ENCODE measurements at places on chromosomes 13 and 19.
A peak's percentile ranks its signal among the peaks of the same experiment; 100 is the strongest.

DNA sequence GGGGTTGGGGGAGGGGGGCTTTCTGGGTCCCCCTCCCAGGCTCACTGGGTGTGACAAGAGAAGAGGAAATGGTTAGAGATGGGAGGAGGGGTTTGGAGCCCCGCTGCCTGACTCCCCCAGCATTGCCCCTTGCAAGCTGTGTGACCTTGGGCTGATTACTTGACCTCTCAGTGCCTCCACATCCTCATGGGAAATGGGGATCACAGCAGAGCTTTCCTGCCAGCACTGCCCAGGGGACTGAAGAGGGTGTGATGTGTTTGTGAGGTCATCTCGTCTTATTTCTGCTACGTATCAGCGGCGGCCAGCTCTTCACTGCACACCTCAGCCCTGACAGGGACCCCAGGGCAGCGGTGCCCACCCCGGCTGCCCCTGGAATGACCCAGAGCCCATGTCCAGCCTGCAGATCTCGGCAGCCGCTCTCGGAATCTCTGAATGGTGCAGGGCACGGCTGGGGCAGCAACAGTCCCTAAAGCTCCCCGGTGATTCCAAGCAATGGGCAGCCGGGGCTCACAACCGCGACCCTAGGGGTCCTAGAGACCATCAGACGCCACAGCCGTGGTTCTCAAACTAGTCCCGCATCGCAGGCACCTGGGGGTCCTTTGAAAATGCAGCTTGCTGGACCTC, 8.4 kb downstream of the PNMA8B start:
- peak; percentile 8 for DNase-seq

DNA sequence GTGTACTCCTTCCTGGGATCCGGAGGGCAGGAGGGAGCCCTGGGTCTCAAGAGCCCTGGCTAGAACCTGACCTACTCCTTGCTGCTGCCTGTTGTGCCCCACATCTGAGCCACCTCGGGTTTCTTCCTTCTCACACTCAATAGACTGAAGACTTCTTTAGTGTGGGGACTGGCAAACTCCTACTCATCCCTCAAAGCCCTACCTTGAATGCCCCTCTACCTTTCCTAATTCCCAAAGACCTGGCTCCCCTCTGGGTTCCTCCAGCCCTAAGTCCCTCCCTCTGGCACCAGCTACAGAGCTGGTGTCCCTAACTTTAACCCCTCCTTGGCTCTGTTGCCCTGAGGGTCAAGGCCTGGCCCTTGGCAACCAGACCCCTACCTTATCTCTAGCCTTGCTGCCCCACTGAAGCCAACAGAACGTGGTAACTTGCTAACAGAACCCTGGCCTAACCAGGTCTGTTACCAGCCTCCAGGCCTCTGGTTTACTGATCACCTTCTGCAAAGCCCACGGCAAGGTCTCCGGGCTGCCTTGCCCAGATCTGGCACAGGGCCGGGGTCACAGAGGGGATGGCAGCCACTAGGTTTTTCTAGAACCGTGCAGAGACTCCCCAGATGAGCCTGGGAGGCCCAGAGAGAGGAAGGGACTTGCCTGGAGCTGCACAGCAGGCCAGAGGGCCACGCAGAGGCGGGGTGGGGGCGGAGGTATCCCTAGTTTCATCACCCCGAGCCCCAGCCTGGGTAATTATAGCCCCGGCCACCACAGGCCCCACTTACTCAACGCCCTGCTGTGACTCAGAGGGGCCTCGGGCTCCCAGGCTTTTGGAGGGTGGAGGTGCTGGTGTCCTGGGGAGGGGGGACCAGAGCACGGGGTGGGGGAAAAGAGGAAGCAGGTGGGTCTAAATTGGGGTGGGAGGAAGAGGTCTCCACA, 15.3 kb downstream of the ZBTB7A start:
- DNase-seq, result peak; percentile 43

DNA sequence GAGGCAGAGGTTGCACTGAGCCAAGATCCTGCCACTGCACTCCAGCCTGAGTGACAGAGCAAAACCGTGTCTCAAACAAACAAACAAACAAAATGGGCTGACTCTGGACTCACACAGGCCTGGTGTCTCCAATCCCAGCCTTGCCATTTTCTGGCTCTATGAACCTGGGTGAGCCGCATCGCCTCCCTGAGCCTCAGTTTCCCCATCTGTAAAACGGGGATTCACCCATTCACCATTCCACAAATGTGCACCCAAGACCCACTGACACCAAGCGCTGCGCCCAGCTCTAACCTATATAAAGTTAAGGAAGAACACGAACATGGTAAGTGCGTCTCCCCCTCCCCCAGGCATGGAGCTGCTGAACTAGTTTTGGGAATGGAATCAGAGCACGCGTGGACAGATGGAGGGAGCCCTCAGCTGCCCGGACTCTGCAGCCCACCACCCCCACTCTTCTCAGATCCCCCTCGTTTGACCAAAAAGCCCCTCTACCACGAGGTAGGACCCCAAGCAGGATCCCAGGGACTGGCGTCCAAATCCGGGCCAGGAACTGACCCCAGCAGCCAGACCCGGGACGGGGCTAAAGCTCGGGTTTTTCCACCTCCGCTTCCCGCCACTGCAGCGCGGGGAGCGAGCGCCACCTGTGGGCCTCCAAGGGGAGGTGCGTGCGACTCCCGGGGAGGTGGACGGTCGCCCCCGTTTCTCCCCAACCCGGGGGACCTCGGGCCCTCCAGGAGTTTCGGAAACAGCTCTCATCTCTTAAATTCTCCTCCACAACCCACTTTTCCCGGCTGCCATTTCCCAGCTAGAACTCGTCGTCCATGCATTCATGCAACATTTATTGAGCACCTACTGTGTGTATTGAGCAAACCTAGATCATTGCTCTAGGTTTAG, 33.0 kb upstream of the ADGRE5 start:
- DNase-seq, result peak; percentile 44

GRCh38 chr19:3536429-3537100, 2.4 kb upstream of the TEKTIP1 start:
- DNase-seq, result no peak
